Uterine smooth muscle cell (primary cell): ENCODE measurements at places on chromosomes 2 and 18. TPM values are rescaled to one million over a fixed set of nuclear protein-coding genes. Genes with fewer than 3 reads are reported as not detected.

The CFAP65 gene
- total RNA-seq: not detected in 2 replicates

The SYT4 gene
- not detected in 2 replicates for total RNA-seq

The NT5DC4 gene
- 0.11 TPM in 1 of 2 replicates, not detected in the other for total RNA-seq

The SH3BP4 gene
- total RNA-seq: 30.5 and 43.1 TPM in 2 replicates

The TMEM247 gene
- total RNA-seq: not detected in 2 replicates

The CD207 gene
- total RNA-seq: not detected in 2 replicates

The SH3RF3 gene
- total RNA-seq: 2.1 and 4.7 TPM in 2 replicates

The UGT1A4 gene
- not detected in 2 replicates for total RNA-seq

The SAG gene
- not detected in 2 replicates for total RNA-seq
